ENCODE measurements at places on chromosomes 11 and 22. TPM values are rescaled to one million over a fixed set of nuclear protein-coding genes. Genes with fewer than 3 reads are reported as not detected.

OR5D14 gene
- polyA plus RNA-seq = not detected

CASP4 gene
- 1.3 TPM for polyA plus RNA-seq

TIGD3 gene
- 1.7 TPM for polyA plus RNA-seq

RTN4RL2 gene
- polyA plus RNA-seq = 0.16 TPM

ST14 gene
- not detected for polyA plus RNA-seq

LRRC4C gene
- polyA plus RNA-seq = 23.1 TPM

PLAAT2 gene
- polyA plus RNA-seq = not detected

TST gene
- polyA plus RNA-seq = 9.8 TPM

TSSK2 gene
- not detected for polyA plus RNA-seq

TRMU gene
- polyA plus RNA-seq = 2.4 TPM

CD3G gene
- not detected for polyA plus RNA-seq

FGF19 gene
- not detected for polyA plus RNA-seq

PGA3 gene
- polyA plus RNA-seq = not detected

JAML gene
- polyA plus RNA-seq = not detected
